Inflammatory macrophage treated with lipopolysaccharide for 1 hour (primary cell): ENCODE measurements at places on chromosomes 2 and 18.

DNA sequence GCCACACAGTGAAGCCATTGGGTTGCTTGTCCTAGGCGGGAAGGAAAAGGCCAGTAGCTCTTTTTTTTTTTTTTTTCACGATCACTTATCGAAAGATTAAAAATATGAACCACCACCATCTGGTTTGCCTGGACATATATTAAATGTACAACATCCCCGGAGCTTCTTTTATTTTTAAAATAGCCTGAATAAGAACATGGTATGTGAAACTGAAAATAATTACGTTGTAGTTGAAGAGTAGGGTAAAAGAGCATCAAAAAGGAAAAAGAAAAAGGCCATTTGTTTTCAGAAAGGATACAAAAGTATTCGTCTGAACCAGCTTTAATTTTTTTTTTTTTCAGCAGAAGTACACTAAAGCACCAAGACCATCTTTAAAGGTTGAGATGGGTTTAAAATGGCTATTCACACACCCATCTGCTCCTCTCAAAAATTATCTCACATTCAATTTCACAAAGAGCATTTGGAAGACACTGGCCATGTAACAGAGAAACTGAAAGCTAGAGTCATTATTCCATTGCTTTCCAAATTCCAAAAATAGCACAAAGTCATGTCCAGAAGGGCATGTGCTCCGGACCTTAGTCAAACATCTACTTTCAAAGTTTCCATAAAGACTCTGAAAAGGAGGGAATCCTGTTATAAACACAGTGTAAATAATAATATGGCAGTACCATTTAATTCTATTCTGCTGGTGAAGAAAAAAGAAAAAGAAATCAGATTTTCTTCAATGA, 82.9 kb downstream of the SCN3A start:
- no peak for DNase-seq

- no peak for DNase-seq
These were observed 22.8 kb upstream of the CCNYL1 start for GRCh38 chr2:207688597-207688996.

GRCh38 chr18:34604591-34604990, 105.5 kb upstream of the DTNA start:
- DNase-seq, result no peak

DNA sequence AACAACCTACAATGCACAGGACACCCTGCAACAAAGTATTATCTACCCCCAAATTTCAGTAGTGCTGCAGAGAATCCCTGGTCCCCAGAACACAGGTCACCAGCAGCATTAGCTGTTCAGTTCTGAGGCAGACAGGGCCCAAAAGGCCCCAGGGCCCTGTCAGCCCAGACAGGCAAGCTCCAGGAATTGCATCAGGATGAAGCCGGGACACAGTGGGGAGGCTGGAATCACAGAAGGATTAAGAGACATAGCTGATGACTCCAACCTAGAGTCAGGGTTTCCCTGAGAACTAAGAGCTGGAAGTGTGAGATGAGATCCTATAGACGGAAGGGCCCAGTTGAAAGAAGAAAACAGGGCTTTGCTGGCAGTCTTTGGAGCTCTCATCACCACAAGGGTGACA, 148.1 kb downstream of the GALNT14 start:
- no peak for DNase-seq

DNA sequence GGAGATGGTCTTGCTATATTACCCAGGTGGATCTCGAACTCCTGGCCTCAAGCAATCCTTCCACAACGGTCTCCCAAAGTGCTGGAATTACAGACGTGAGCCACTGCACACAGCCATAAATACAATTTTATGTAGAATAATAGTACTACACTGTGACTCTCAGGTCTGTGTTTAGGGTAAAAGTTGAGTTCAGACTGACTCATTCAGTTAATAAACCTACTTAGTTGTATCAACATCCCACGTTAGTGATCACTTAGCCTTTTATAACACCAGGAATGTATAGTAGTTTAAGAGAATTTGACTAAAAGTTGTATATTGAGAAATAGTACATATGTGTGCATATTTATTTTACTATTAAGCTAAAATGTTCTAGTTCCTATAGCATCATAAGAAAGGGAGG, 237.5 kb downstream of the PHLPP1 start:
- DNase-seq, result no peak
